ENCODE measurements at places on chromosomes 16 and 17.

DNA sequence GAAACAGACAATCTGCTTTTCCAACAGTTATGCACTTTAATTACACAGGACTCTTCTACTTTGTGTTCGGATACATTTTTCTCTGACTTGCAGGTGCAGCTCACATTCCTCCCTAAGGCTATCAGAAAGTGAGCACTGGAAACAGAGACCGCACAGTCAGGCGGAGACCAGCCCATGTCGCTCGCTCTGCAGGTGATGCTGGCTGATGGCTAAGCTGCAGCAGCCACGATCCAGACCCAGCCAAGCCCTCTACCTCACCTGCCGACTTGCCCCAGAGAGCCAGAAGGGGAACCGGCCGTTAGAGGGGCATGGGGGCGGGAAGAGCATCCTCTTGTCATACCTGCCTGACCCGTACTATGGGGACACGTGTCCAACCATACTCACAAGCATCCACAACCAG, 33.8 kb downstream of the MAP1LC3B start:
- DNase-seq: no peak

DNA sequence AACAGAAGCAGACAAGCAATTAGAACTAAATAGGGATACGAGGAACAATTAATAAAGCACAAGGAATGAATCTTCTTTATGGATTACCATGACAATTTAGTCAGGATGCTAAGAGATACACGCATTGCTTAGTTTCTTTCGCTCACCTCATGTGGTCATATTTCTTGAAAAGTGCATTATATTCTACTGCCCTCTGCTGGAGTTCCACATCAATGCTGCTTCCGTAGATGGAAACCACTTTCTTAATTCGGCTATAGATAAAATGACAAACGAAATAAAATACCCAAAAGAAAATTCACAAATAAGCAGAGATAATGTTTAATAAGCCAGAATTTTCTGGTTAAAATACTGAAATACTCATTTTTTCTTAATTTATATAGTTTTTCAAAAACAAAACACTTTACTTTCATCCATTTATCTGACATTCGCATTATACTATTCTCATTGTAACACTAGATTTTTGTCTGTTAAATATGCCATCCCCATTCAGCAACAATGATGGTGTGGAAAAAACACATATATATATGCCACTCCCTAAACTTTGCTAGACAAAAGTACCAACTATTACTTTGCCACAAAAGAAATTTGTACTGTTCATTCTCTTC, 22.0 kb upstream of the PHLPP2 start:
- no peak for DNase-seq

- DNase-seq: no peak
Observed at GRCh38 chr17:2239882-2240430, 63.6 kb downstream of the SMG6 start.

DNA sequence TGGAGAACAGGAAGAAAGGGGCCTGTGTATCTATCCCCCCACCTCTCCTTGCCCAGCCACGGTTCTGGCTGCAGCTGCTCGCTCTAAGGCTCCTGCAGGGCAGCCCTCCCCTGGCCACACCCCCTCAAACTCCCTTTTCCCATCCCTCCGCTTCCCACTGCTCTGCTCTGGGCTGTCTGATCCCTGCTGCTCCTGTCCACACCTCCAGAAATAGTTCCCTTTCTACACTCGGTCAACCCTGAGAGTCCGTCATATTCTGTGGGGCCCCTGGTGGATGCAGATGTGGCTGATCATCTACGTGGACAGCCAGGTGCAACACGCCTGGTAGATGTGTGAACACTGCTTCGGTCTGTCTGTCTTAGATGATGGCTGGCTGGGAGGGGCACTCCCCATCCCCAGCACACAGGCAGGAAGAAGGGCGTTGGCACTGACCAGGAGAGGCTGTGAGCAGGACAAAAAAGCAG, 19.3 kb upstream of the KRT19 start:
- no peak for DNase-seq

GRCh38 chr16:49168126-49168525, 113.5 kb downstream of the CBLN1 start:
- DNase-seq: no peak

- DNase-seq: no peak
Observed at GRCh38 chr17:70621566-70621965, 452.2 kb downstream of the KCNJ2 start.

- no peak for DNase-seq
Observed at GRCh38 chr17:68707031-68707430, 105.9 kb upstream of the FAM20A start.

- no peak for DNase-seq
Observed at GRCh38 chr17:44219616-44220212, at the start of gene UBTF. Gene UBTF, minus strand, starts transcription at chr17:44219675. Its CDS starts 1,446 bp downstream, at chr17:44218229.

DNA sequence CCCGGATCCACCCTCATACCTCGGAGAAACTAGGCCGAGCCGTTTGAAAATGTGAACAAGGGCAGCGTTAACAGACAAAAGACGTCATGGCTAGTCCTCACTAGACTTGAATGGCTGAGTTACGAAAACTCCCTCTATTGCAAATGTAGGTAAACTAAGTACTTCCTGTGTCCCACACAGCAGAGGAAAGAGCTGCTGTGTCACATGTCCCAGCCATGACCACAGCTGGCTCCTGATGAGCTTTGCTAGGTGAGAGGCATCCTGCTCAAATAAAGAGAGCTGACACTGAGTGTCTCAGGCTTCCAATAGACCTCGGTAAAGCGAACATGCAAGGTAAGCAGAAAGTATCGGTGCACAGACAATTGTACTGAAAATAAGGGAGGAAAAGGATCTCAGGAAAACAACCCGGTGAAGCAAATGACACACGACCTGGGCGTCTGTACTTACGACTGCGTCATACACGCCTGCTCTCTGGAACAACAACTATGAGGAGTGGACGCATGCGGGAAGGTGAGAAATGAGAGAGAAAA, 26.0 kb downstream of the TMEM204 start:
- no peak for DNase-seq

- DNase-seq: no peak
Observed at GRCh38 chr16:19137201-19138128, 23.7 kb downstream of the ITPRIPL2 start.

GRCh38 chr16:81451753-81452680, 7.4 kb downstream of the CMIP start:
- DNase-seq: no peak

DNA sequence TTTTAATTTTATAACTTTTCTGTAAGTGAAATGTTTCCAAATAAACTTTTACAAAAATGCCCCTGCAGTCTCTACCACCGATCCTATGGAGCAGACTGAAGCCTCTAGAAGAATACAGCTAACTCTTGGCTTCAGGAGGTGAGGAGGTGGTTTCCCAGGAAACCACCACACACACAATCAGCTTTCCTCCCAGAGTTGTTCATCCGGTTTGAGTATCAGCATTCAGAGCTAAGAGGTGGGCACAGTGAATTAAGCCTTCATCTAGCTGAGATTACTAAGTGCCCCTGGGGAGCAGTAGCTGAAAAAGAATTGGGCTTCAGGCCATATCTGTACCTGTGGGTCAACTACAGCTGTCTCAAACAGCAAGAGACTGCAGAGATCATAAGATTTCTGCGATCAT, 139.7 kb downstream of the AATF start:
- no peak for DNase-seq

GRCh38 chr17:1800240-1800639, 29.5 kb downstream of the SMYD4 start:
- no peak for DNase-seq

- no peak for DNase-seq
Observed at GRCh38 chr16:968620-969019, 2.2 kb downstream of the LMF1 start.

DNA sequence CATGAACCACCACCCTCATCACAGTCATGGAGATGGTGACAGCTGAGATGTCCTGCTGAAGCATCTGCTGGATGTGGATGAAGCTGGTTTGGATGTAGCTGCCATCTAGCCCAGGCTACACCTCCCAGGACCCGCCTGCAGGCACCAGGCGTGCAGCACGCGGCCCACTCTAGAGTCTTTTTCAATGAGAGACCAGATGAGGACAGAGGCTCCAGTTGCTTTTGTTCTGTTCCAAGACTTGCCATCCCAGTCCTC, 102.1 kb downstream of the ZNF778 start:
- no peak for DNase-seq

All from AG09319 (cell line).